ENCODE measurements at places on chromosomes 4 and X.

GRCh38 chr4:87688316-87688715 lies 38.2 kb downstream of the DMP1 start:
- no peak for DNase-seq

DNA sequence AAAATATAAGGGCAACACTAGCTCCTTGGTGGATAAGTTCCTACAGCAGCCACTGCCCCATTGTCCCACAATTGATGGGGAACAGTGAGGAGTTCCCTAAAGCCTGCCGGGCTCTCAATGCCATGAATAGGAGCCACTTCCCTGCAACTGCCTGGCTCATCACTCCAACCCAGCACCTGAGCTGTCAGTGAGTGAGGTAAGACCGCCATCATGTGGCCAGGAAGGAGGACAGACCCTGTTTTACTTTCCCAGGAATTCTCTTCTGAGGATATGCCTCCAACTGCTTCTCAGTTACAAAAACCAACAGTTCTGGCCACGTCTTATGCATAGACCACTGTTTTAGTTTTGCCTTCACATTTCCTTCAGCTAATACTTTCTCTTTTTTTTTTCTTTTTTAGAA lies 45.5 kb downstream of the SRPX start:
- no peak for DNase-seq

GRCh38 chrX:95950679-95951078 lies 734.0 kb upstream of the DIAPH2 start:
- DNase-seq: no peak

GRCh38 chr4:101141230-101141629 lies 206.1 kb downstream of the PPP3CA start:
- DNase-seq: no peak

DNA sequence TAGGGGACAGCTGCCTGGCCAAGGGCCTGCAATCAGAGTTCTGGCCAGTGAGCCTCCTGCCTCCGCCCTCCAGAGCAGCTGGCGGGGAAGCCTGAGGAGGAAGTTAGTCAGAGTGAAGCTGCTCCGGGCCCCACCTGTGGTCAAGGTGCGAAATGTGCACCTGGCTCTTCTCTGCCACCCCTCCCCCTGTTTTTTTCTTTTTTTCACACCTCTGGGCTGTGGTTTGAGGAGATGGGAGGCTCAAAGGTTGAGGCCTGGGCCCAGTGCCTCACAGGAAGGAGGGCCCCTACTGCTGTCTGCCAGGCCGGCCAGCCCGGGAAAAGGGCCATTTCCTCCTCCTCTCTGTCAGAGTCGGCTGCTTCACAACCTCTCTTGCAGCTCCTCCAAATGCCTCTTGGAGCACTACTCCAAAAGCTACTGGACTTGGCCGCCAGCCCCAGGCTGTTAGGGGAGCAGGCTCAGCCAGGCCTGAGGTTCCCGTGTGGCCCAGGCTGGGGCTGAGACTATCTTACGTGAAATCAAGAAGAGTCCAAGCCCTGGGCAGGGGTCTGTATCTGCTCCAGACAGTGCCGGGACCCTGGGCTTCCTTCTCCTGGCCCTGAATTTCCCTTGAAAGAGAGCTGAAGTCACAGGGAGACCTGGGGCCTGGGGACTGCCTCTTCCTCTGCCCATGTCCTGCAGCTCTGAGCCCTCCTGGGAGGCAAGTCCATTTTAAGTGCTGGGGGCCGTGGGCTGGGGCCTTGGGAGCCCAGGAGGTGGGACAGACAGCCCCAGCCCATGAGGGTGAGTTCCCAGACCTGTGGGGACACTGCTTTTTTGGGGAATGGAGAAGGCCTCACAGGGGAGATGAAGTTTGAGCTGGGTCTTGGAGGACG lies 4.5 kb upstream of the CXCR3 start:
- DNase-seq: peak; percentile 19

DNA sequence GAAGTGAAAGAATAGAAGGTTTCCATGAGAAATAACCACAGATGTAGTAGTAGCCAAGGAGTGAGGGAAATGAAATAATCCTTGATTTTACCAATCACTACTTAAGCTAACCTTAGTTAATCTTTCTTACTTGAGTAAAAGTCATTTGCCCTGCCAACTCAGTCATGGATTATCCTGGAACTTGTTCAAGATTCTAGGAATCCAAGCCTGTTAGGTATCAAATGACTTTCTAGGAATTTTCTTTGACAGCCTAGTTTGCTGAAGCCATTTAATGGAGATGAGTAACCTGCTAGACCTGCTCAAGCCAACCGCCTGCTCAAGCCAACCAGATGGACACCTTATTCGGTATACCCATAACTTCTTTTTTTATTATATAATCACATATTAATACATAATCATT lies 180.5 kb downstream of the KLHL13 start:
- DNase-seq: no peak
